Stimulated activated CD4-positive, alpha-beta T cell treated with anti-CD3 and anti-CD28 coated beads, Interleukin-1b, Interleukin-23, amount 100 ng/mL, for 1 hour (primary cell): ENCODE measurements at places on chromosomes 3 and 15.

- no peak for DNase-seq
These were observed 68.7 kb downstream of the AP4E1 start for GRCh38 chr15:50977162-50977561.

- DNase-seq, result no peak
These were observed 209.5 kb upstream of the SUCLG2 start for GRCh38 chr3:67863869-67864268.

DNA sequence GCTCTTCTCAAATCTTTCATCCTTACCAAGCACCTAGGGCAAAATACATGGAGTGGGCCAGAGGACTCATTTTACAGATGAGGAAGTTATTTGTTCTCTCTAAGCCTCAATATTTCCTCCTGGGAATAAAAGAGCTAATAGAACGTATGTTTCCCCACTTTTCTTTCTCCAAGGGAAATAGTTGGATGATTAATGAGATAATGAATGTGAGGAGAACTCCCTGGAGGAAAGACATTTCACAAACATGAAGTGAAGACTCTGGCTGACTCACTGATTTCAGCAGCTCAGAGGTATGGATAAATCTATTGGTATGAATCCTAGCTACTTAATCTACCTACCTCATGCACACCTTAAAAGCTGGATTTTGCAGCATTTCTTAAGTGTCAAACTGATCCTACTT lies 98.4 kb downstream of the ECT2 start:
- DNase-seq, result no peak

- DNase-seq, result no peak
These were observed at the start of gene ERC2 for GRCh38 chr3:56468184-56469106. Gene ERC2 (minus strand): TSS chr3:56468467.

DNA sequence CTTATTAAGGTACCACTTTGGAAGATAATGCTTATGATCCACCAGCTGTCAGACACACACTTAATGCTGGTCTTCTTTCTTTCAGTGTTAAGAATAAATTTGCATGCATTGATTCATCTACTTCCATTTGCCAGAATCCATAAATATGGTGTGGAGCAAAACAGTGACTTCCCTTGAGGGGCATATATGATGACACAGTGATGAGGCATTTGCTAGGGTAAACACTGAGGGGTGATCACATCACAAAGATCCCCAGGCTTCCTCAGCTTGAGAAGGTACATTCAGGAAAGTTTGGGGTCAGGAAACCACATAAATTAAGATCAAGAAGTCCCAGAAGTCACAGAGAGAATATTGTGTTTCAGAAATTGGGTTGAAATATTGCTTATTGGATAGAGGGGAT lies 9.9 kb upstream of the ZBED2 start:
- DNase-seq, result no peak

DNA sequence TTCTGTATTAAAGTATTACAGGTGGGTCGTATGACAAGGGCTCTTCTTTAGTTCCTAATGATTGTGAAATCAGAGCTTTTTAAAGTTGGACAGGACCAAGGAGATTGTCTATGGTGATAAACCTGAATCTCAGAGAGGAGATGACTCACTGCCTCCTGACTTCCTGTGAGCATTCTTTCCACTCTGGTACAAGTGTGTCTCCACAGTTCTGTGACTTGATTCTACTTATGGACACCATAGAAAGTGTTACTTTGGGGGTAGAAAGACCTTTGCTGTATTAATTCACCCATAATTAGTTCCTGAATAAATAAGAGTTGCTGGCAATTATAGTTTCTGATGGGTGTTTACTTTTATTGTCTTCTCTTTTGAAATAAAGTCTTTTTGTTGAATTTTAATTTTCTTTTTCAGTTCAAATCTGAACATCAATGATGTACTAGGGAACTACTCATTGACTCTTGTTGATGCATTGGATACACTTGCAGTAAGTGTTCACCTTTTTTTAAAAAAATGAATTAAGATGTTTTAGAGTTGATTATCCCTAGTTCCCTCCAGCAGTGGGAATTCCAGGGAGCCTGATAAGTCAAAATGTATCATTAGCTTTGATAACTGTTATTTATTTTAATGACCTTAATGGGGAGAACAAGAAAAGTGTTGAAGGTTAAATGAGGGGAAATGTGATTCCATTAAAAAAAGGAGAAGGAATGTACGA lies 7.4 kb downstream of the EDEM1 start:
- DNase-seq, result no peak

- no peak for DNase-seq
These were observed 18.1 kb downstream of the GHRL start for GRCh38 chr3:10274601-10275000.

- no peak for DNase-seq
These were observed 26.9 kb downstream of the RNF13 start for GRCh38 chr3:149839896-149840295.

DNA sequence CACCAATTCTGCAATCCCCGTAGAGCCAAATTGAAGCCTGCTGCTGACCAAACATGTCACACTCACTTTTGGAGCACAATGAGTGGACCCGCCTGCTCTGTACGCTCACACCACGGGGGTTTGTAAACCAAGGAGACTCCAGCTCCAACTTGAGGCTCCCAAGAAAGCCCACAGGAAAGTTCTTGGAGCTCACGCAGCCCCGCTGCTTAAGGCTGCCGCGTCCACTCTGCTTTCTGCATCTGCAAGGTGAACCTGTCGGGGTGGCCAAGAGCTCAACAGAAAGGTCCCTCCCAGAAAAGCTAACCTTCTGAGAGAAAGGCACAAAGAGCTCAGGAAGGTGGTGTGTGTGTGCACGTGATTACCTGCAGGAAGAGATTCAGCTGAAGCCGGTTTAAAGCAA lies 94.9 kb downstream of the PCSK6 start:
- no peak for DNase-seq

DNA sequence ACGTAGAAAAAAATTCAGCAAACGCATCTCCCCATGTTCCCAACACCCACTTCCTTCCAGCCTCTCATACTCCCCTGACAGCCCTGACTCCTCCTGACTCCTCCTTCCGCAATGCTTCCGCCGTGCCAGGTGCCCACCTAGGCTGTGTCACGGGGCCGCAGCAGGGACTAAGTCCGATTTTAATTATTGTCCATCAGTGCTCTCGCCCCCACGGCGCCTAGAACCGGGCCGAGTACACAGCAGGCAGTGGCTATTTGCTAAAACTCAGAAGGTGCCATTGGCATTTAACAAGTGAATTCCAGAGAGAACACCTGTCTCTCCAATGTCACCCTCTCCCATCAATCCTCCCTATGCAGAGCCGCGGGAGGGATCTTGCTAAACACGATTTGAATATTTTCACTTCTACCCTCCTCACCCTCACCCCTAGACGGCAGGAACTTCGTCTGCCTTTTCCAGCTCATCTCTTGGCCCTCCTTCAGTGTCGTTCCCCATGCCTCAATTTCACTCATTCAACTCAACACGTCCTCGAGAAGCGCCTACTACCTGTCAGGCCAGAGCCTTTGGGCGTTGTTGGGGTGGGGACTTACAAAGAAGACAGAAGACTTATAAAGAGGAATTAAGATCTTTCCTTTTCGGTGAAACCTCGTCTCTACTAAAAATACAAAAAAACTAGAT lies 11.5 kb upstream of the SHF start:
- DNase-seq, result no peak

DNA sequence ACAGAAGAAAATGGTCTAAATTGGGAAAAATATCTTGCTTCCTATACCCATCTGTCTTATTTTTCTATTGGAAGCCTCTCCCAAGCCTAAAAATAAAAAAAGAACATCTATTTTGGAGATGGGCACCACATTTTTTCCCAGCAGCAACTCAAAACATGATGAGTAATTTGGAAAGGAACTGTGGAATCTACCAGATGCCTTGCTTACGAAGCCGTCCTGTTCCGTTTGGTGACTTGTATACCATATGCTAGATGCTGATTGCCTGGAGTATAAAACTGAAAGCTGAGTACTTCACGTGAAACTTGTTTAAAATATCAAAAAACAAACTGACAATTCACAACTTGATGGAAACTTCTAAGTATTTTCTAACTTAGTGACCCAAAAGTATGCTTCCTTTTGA lies 491.0 kb downstream of the ROBO2 start:
- DNase-seq, result no peak

- no peak for DNase-seq
These were observed 124.6 kb upstream of the SGO1 start for GRCh38 chr3:20310629-20311028.

- DNase-seq, result peak; percentile 48
These were observed 37.3 kb downstream of the ANP32A start for GRCh38 chr15:68783226-68784058.

DNA sequence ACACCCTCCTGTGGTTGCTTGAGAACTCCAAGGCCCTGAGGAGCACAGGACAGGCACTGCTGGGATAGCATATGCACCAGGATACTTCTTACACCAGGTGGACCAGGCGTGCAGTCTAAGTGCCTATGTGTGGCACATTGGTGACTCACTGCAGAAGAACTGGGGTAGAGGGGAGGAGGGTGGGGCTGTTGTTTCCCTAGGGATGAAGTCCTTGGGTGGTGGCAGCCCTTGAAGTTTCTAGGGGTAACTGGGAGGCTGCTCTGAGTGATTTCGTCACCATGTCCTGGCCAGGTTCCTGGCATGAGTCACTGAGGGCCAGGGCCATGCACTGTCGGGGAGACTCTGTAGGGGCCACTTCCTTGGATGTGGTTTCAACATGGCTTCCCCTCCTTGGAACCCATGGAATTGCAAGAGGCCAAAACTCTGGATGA lies 15.9 kb downstream of the MYZAP start:
- no peak for DNase-seq

- DNase-seq, result no peak
These were observed 40.3 kb upstream of the TSEN2 start for GRCh38 chr3:12443781-12444522.

DNA sequence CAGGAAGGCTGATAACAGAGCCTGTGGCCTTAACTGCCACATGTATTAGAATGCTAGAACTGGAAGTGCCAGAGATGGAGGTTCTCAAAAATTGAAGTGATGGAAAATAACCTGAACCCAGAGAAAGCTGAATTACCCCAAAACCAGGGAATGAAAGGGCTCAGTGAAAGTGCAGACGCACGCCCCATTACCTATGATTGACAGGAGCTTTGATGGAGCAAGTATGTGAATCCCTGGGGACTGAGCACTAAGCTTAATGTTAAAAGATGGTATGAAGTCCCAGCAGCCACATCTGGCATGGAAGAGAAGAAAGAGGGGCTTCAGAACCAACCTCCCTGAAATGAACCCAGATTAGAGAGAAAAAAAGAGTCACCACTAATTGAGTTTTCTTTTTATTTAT lies 118.4 kb upstream of the FHIT start:
- DNase-seq, result no peak

- DNase-seq, result no peak
These were observed at the start of gene CD276 for GRCh38 chr15:73683777-73684580. Gene CD276 (plus strand): TSS chr15:73684383. CDS start chr15:73699640, 15,257 bp downstream.

DNA sequence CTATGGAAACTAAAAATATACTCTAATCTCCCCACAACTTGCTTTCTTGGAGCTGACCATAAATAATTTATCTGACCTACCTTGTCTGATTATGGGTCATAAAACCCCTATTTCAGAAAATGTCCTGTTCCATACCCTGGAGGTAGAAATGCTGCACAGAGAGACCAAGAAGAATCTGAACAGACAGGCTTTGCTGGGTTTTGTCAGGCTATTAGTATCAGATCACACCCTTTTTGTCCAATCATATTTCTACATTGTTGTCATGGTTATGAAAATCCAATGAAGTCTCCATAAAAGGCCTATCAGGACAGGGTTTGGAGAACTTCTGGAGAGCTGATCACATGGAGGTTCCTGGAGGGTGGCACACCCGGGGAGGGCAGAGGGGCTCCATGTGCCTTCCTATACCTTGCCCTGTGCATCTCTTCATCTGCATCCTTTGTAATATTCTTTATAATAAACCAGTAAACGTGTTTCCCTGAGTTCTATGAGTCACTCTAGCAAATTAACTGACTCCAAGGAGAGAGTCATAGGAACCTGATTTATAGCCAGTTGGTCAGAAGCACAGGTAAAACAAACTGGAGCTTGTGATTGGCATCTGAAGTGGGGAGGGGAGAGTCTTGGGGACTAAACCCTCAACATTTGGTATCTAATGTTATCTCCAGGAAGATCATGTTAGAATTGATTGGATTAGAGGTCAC lies 58.1 kb downstream of the NGLY1 start:
- no peak for DNase-seq

DNA sequence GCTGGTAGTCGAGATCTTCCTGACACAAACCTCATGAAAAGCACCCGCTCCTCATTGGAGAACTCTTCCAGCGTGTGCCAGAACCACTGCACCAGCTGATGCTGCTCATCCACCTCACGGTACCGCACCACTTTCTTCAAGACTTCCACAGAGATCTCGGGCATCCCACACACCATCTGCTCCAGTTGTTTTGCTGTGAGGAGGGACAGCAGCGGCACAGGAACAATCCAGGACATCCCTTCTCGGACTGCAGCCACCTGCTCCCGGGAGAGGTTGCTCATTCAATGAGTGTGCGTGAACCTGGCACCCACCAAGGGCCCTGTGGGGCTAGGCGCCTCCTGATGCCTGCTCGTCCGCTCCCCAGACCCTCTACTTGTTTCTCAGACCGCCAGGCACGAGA lies 15.1 kb downstream of the FBXL22 start:
- DNase-seq, result no peak

- no peak for DNase-seq
These were observed 90.3 kb downstream of the CORO2B start for GRCh38 chr15:68668926-68669600.

GRCh38 chr15:27731776-27732175 lies 367.3 kb downstream of the OCA2 start:
- DNase-seq, result no peak

- no peak for DNase-seq
These were observed 47.7 kb upstream of the PTX3 start for GRCh38 chr3:157388976-157389375.

GRCh38 chr15:75827691-75828090 lies 15.6 kb upstream of the UBE2Q2 start:
- DNase-seq, result no peak

GRCh38 chr15:74172701-74173379 lies 670 bp upstream of the ISLR start:
- DNase-seq, result no peak

DNA sequence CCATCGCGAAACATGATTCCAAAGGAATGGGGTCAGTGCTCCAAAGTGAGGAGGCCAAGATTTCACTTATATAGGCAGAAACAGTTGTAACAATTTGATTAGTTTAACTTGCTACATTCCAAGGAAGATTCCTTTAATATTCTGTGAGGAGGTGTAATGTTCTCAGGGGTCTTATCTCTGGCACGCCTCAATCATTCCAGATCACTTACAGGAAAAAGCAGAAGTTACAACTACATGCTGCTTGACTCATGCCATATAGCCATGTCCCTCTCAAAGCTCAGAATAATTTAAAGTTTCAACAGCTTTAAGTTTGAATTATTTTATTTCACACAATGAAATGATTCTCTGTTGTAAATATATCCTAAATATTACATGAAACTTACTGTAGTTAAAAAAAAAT lies 3.5 kb upstream of the FYTTD1 start:
- no peak for DNase-seq

GRCh38 chr15:88912500-88912921 lies 668 bp downstream of the MFGE8 start:
- DNase-seq, result no peak
